ENCODE measurements at places on chromosomes 5 and 9.

DNA sequence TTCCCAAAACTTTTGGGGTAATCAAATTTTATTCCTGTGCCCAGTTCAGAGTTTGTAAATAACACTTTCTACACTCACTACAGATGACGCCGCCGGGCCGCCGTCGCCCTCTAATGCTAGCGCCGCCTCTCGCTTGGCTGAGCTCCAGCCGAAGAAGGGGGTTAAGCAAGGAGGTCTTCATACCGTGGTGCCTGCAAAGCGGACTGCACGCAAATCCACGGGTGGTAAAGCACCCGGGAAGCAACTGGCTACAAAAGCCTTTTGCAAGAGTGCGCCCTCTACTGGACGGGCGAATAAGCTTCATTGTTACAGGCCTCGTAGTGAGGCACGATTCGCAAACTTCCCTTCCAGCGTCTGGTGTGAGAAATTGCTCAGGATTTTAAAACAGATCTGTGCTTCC lies 280.4 kb downstream of the MEF2C start:
- DNase-seq: no peak

DNA sequence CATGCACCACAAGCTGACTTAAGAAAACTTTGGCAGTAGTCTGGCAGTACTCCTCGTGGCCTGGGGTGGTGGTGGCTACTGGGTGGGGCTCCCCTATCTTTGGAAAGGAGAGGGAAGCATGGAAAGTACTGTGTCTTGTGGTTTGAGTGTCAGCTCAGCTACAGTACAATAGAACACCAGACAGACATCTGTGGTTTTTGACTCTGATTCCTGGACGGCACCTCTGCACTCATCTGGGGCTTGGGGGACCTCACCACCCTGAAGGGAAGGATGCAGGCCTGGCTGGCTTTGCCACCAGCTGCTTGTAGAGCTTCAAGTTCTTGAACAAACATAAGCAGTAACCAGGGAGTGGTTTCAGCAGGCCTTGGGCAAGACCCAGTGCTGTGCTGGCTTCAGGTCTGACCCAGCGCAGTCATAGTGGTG lies 40.6 kb downstream of the TNFSF8 start:
- no peak for DNase-seq

- no peak for DNase-seq
Measured at GRCh38 chr9:70609542-70610286, 195.3 kb upstream of the KLF9 start.

GRCh38 chr5:109411149-109411514 lies 1.4 kb upstream of the PJA2 start:
- DNase-seq: no peak

GRCh38 chr5:172611913-172612312 lies 29.1 kb upstream of the NEURL1B start:
- no peak for DNase-seq
